ENCODE measurements at places on chromosomes 6 and 20. TPM values are rescaled to one million over a fixed set of nuclear protein-coding genes. Genes with fewer than 3 reads are reported as not detected.

GRCh38 chr6:144008120-144008811, at the start of gene PLAGL1:
PLAGL1 (minus strand) TSS chr6:144008259; CDS start chr6:143948136, 60,123 bp downstream.
- H3K4me3 ChIP-seq, result peak within 1 kb of the TSS; percentile 67
- H3K4me1 ChIP-seq, result peaks cover 7% of the 10 kb centered on the region
- peaks cover 43% of the 10 kb centered on the region for H3K27me3 ChIP-seq

GRCh38 chr20:57795342-57795697, 85.5 kb upstream of the PMEPA1 start:
- no peaks in the 10 kb centered on the region for H3K36me3 ChIP-seq
- peaks cover 4% of the 10 kb centered on the region for H3K27me3 ChIP-seq
- no peak overlapping the region for H3K4me3 ChIP-seq
- H3K4me1 ChIP-seq, result no peaks in the 10 kb centered on the region
- no peak overlapping the region for H3K27ac ChIP-seq

DNA sequence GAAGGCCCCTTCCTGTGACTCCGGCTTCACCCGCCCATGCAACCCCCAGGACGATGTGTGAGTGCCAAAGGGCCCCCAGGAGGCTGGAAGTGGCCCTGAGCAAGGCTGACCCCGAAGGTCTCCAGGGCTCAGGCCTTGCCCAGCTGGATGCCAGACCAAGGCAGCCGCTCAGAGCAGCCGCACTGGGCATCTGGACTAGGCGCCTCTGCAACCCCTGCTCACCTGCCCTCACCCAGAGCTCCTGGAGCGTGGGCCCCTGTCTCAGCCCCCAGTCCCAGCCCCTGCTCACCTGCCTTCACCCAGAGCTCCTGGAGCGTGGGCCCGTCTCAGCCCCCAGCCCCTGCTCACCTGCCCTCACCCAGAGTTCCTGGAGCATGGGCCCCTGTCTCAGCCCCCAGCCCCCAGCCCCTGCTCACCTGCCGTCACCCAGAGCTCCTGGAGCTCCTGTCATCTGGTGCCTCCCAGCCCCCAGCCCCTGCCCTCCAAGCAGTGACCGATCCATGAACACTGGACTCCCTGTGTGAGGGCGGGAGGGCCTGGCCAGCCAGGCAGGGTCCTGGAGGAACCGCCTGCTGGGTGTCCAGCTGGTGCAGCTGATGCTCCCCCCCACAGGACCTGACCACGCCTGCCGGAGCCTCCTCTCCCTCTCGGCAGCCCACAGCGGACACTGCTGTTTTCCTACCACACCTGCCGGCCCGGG, 1.1 kb downstream of the SRMS start:
- peaks cover 14% of the 10 kb centered on the region for H3K27me3 ChIP-seq
- no peak for DNase-seq
- no peak overlapping the region for H3K4me3 ChIP-seq

DNA sequence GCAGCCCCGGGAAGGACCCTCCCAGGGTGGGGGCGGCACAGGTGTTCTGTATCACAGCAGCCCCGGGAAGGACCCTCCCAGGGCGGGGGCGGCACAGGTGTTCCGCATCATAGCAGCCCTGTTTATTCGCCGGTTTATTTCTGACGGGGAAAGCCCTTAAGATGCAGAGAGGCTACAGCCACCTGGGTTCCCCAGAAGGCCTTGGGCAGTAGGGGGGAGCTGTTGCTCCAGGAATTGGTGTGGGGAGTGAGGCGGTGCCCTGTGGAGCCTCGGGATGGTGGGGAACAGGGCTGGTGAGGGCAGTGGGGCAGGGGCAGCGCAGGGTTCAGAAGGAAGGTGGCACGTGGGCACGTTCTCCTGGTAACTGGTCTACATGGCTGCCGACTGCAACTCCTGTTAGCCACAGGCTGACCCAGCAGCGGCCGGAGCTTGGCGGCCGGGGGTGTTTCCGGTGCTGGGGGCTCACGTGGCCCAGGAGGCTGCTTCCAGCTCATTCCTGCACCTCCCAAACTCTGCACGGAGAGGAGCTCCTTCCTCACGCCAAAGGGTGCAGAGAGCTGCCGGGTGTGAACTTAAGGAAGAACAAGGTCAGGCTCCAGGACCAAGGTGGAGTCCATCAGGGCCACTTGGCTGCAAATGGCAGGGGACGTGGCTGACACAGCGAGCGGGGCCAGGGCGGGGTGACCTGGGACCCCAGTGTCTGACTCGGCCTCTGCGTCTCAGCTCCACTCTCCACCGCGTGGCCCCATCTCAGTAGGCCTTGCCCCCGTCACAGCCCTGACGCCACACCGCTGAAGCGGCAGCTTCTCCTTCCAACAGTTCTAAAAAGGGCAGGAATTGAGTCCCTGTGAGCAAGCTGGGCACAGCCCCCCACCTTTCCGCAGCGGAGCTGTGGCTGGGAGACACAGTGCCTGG, 13.2 kb downstream of the SLCO4A1 start:
- no peaks in the 10 kb centered on the region for H3K27me3 ChIP-seq
- H3K4me1 ChIP-seq, result peaks cover 34% of the 10 kb centered on the region
- peaks cover 31% of the 10 kb centered on the region for H3K36me3 ChIP-seq
- H3K4me3 ChIP-seq, result no peak overlapping the region

GRCh38 chr6:89079511-89080234, 878 bp upstream of the PNRC1 start:
- peak; percentile 74 for DNase-seq
- peak overlapping the region; percentile 95 for H3K4me3 ChIP-seq
- peaks cover 29% of the 10 kb centered on the region for H3K4me1 ChIP-seq
- peak overlapping the region; percentile 100 for H3K27ac ChIP-seq

DNA sequence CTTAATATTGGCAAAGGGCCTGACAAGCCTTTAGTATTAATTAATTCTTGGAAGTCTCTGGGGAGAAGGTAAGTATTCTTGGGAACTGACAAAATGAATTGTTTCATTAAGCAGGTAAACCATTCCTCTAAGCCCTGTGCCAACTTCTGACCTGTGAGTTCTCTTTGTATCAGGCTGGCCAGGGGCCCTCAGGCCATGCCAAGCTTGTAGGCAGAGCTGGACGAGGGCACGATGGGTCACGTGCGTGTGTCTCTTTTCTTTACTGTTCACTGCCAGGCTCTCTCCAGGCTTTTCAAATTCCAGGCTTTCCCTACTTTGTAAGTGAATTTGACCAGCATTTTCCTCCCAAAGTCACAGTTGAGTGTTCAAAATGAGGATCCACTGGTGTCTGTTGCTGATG, 112.4 kb downstream of the NRN1 start:
- H3K36me3 ChIP-seq, result no peaks in the 10 kb centered on the region
- DNase-seq, result no peak
- no peaks in the 10 kb centered on the region for H3K27me3 ChIP-seq
- H3K27ac ChIP-seq, result no peak overlapping the region
- H3K4me1 ChIP-seq, result peaks cover 10% of the 10 kb centered on the region

GRCh38 chr20:31572042-31572700, 32.9 kb upstream of the ID1 start:
- H3K4me1 ChIP-seq, result peaks cover 28% of the 10 kb centered on the region
- H3K27ac ChIP-seq, result peak overlapping the region; percentile 91
- no peak for DNase-seq
- H3K36me3 ChIP-seq, result peaks cover 12% of the 10 kb centered on the region

DNA sequence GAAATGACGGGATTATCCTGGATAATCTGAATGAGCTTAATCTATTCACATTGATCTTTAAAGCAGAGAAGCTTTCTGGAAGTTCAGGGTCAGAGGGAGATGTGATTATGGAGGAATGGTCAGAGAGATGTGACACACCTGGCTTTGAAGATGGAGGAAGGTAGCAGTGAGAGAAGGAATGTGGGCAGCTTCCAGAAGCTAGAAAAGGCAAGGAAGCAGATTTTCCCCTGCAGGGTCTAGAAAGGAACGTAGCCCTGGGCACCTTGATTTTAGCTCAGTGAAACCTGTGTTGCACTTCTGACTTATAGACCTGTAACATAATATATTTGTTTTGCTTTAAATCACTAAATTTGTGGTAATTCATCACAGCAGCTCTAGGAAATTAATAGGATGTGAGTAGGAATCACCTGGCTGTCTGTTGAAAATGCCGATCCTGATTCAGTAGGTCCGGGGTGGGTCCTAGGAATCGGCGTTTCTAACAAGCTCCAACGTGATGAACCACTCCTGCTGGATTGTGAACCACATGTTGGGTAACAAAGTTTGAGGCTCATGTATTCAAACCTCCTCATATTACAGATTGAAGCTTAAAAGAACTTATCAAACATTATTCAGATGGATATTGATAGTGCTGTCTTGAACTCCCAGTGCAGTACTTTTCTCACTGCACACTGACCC, 157.0 kb downstream of the GJA1 start:
- no peak overlapping the region for H3K27ac ChIP-seq
- H3K36me3 ChIP-seq, result no peaks in the 10 kb centered on the region
- H3K4me1 ChIP-seq, result no peaks in the 10 kb centered on the region

DNA sequence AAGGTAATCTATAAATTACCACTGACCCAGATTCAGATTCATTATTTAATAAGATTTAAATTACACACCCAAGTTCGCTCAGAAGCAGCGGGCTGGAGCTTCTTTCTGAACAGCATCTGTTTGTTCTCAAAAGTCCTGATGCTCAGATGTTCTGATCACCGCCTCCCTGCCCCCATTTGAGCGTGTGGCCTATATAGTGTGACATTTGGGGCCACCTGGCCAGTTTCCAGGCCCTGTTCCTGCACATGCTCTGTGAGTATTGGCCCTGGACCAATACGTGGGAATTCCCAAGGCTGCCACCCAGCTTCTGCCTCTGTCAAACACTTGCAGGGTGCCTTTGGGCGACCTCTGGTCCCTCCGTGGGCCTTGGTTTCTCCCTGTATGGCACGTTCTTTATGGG, 228.8 kb downstream of the TFAP2C start:
- no peak overlapping the region for H3K27ac ChIP-seq
- no peak for DNase-seq

DNA sequence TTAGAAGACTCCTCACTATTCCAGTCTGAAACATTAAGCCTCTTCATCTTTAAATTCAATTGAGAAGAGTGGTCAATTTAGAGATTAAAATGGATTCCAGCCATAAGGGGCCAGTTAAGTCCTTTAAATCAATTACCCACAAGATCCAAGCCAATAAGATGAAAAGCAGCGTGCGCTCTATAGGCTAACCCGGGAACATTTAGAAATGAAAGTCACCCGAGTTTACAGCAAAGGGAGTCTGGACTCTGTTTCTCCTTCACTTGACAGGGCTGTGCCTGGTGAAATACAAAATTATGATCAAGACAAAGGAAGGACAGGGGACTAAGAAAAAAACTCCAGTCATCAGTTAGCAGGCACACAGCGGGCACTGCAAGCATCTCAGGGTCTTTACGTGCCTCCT, 393.7 kb downstream of the QKI start:
- H3K27ac ChIP-seq, result no peak overlapping the region
- DNase-seq, result no peak
- no peaks in the 10 kb centered on the region for H3K4me1 ChIP-seq
- no peak overlapping the region for H3K4me3 ChIP-seq

DNA sequence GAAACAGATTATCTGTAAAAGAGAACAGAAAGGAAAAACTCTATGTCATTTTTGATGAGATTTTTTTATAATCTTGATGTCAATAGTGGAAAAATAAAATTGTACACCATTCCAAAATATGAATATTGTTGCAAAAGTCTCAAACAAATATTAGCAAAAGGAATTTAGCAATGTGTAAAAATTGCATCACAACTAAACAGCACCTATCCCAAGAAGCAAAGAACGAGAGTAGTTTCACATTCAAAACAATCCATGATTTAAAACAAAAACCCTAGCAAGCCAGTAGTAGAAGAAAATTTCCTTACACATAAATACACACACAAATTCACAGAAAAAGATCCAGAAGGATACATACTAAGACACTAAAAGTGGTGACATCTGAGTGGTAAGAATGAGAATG, 38.4 kb downstream of the LCA5 start:
- no peaks in the 10 kb centered on the region for H3K36me3 ChIP-seq
- H3K27me3 ChIP-seq, result no peaks in the 10 kb centered on the region
- no peak for DNase-seq
- H3K4me3 ChIP-seq, result no peak overlapping the region

GRCh38 chr6:96089173-96089572, 73.4 kb downstream of the FUT9 start:
- H3K36me3 ChIP-seq, result no peaks in the 10 kb centered on the region
- H3K27ac ChIP-seq, result no peak overlapping the region
- no peak for DNase-seq
- no peaks in the 10 kb centered on the region for H3K27me3 ChIP-seq
- no peaks in the 10 kb centered on the region for H3K4me1 ChIP-seq
- H3K4me3 ChIP-seq, result no peak overlapping the region

DNA sequence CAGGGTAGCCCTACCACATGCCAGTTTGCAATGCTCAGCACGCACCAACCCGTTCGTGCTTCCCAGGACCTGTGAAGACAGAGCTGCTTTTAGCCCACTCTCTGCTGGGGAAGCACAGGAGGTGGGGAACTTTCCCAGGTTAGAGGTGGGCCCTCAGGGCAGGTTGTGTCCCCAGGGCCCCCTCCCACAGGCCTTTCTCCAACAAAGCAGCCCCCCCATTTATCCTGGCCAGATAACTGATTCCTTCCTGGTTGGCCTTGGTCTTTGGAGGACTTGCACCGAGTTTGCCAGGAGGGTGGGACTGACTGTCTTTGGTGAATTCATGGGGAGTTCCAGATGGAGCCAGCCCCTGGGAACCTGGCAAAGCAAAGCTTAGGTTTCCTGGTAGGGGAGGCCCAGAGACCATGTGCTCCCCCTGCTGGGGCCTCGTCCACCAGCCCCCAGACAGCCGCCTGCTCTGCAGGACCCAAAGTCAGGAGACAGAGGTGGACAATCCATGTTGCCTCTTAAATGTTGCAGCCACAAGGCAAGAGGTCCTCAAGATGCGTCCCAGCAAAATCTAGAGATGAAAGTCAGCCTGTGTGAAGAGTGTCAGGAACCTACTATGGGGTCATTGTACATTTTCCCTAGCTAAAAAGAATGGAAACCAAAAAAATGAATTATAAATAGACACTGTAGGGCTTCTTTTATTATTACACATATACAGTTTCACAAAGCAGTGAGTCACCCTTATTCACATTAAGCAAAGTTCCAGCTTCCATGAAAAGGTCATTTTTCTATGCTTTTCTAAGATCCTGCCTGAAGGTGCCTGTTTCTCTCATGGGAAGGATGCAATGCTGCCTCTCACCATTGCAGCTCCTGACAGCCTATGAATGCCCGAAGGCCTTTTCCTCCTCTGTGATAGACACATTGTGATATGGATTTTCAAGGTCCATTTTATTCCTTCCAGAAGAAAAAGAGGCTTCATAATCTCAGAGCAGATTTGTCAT, 497.8 kb downstream of the PREX1 start:
- H3K36me3 ChIP-seq, result no peaks in the 10 kb centered on the region
- no peak overlapping the region for H3K27ac ChIP-seq
- H3K4me1 ChIP-seq, result no peaks in the 10 kb centered on the region
- peaks cover 9% of the 10 kb centered on the region for H3K27me3 ChIP-seq
- no peak overlapping the region for H3K4me3 ChIP-seq
- no peak for DNase-seq

DNA sequence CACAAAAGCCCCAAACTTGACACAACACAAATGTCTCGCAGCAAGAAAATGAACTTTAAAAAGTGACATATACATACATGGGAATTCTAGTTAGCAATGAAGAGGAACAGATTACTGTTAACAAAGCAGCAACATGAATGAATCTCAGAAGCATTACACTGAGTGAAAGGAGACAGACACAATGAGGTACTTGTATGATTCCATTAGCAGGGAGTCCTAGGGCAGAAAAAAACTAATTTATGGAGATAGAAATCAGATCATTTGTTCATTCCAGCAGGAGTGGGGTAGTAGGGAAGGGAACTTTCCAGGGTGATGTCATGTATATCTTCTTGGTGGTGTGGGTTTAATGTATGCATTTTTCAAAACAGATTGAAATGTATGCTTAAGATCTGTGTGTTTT, 524.4 kb downstream of the KIF16B start:
- no peaks in the 10 kb centered on the region for H3K4me1 ChIP-seq
- no peak overlapping the region for H3K4me3 ChIP-seq
- H3K27ac ChIP-seq, result no peak overlapping the region
- H3K27me3 ChIP-seq, result no peaks in the 10 kb centered on the region
- no peak for DNase-seq

Gene GSTA2
- not detected for total RNA-seq
